IPS DF 19.7 (cell line): ENCODE measurements at places on chromosomes 11 and 22.

GRCh38 chr11:121086866-121087265 lies 14.2 kb upstream of the TECTA start:
- DNase-seq = no peak

DNA sequence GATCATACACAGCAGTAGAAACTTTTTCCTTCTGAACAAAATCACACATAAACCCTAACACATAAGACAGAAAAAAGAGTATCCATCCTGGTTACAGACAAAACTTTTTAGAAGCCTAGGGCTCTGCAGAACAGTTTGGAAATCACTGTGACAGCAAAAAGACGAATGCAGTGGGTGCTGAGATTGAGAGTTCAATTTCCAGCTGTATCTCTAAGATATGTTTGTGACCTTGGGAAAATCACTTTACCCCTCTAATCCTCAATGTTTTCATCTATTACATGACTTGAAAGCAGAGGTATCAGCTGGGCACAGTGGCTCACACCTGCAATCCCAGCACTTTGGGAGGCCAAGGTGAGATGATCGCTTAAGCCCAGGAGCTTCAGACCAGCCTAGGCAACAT lies 128.5 kb downstream of the SIK3 start:
- no peak for DNase-seq

DNA sequence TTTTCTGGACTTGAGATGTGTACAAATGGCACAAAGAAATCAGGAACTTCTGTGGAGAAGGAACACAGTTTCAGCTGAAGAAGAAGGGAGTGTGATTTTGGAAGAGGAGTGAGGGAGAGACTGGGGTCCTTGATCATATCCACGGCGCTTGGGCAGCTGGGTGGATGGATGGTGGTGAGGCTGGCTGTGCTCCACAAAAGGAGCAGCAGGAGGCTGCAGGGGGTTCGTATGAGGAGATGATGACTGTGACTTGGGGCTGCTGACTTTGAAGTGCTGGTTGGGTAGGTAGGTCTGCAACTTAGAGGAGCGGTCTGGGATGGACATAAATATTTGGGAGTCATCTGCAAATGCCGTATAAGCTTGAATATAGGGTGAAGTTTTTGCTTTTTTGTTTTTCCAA lies 1.3 kb upstream of the DCHS1 start:
- no peak for DNase-seq

GRCh38 chr11:110174645-110175310 lies 81.6 kb downstream of the ZC3H12C start:
- DNase-seq = no peak

DNA sequence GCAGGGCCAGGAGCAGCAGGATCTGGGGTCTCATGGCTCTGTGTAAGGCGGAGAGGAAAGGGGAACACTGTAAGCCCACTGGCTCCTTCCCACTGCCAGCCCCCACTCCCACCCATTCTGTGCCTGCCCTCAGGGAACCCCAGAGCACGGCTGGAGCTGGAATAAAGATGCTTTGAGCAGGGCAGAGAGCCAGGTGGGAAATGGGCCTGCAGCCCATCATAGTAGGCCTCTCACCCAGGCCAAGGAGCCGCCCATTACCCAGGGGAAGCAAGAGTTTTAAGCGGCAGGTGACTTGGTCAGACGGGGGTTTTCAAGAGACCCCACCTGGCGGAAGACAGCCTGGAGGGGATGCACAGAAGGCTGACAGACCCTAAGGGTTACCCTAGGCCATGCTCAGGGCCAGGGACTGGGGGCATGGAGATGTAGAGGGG lies 4.6 kb downstream of the LRRC32 start:
- DNase-seq = no peak

DNA sequence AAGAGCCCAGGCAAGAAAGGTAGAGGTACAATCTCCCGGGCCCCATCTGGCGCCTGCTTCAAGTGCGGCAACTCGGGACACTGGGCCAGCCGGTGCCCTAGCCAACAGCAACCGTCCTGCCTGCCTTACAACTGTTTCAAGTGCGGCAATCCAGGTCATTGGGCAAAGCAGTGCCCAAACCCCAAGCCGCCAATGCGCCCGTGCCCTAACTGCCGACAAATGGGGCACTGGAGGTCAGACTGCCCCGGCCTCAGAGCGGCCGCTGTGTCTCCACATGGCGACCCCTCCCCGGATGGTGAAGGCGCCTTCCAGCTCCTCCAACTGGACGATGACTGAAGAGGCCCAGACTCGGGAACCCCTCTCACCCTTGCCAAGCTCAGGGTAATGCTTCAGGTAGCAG lies 11.4 kb upstream of the OR56A3 start:
- DNase-seq = no peak

DNA sequence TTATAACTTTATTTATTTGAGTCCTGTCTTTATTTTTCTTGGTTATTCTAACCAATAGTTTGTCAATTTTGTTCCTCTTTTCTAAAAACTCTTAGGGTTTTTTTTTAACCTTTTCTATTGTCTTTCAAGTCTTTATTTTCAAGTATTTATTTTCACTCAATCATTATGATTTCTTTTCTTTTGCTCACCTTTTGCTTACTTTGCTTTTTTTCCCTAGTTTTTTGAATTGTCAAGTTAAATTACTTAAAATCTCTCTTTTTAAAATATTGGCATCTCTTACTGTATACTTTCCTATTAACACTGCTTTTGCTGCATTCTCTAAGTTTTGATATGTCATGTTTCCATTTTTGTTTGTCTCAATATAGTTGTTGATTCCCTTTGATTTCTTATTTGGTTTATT lies 396.8 kb upstream of the CCDC179 start:
- no peak for DNase-seq

- DNase-seq = no peak
Measured at GRCh38 chr11:78241475-78241874, 52.8 kb downstream of the USP35 start.

DNA sequence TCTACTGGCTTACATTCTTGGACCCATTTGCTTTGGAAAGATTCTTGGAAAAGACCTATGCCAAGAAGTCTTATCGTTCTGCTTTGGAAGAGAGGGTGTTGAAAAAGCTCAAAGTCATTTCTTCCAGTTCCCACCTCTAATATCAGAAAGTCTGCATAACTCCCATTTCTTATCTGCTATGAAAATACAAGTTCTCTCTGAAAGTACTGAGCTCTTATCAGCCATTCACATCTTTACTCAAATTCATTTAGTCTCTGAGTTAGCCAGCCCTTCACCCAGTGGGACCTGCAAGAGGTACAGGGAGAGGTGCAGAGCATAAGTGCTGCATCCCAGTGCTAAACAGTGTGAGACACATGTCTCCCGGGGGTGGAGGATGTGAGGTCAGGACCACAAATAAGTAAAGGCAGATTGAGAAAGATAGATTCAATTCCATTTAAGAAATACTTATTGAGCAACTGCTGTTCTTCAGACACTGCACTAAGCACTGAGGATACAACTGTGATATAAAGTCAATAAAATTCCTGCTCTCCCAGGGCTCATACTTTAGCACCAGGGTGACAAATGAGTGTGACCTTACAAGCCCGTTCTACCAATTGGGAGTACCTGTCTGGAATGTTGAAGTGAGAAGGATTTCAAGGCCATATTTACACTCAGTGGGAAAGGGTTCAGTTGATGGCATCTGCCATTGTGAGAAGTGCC lies 76.7 kb downstream of the PISD start:
- no peak for DNase-seq

DNA sequence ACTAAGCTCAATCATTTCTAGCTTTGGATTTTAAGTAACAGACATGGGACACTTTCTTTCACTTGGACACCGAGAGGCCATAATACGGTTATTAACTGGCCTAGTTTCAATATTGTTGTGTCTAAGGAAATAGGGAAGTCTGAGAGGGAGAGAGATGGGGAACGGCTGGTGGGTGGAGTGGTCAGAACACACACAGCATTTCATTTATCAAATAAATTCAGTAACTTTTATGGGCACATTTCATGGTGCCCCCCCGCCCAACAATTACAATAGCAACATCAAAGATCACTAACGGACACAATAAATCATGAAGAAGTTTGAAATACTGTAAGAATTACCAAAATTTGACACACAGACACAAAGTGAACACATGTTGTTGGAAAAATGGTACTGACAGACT lies 10.7 kb downstream of the PRPF19 start:
- DNase-seq = no peak

DNA sequence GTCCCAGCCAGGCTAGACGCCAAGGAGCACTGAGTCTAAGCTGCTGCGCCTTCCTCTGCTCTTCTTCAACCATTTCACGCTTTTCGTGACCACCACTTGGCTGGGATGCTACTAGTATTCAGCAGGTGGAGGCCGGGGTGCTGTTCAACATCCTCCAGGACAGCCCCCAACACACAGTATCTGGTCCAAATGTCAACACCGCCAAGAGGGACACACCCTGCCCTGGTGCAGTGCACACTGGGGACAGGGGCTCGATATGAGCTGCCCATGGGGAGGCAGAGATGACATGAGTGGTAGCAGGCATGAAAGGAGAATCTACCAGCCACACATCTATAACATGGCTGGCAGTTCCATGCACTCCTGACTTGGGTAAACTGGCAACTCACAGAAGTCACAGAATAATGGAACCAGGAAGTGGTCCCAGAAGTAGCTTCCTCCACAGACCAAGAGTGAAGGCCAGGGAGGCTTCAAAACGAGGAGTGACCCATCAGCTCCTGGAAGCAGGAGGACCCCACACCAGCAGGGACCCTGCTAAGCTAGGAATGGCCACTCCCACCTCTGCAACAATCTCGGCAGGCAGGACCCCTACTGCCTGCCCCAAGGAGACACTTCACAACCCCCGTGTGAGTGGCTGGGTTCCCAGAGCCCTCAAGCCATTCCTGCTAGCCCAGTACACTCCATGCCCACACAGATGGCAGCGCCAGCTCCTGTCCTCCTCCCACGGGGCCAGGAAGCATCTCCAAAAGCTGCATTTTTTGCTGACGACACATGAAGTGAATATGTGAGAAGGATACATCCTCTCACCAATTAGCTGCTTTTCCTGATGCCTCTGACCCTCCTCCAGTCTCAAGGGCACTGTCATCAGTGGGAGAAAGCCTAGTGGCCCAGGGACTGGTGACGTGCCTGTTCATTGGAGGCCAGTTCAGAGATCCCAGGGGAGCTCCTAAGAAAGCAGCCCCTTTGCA lies 78.8 kb downstream of the DGCR2 start:
- DNase-seq = no peak

- no peak for DNase-seq
Measured at GRCh38 chr11:6225896-6226295, 8.5 kb downstream of the FHIP1B start.

DNA sequence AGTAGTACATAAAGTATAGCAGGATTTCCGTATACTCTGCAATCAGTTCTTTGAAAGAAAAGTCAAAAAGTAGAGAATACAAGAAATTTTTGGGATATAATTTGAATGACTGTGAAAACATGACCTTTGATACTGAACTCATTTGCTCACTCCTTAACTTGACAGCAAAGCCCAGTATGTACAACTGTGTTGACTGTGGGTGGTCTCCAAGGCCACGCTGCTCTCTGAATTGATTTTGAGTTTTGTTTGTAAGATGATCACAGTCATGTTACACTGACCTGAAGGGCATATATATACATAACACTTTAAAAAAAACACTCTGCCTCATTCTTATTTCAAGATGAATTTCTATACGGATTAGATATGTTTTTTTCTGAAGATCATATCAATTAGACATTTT lies 9.5 kb upstream of the AMOTL1 start:
- no peak for DNase-seq
